GM23248 (cell line): ENCODE measurements at places on chromosomes 5 and 9. TPM values are rescaled to one million over a fixed set of nuclear protein-coding genes. Genes with fewer than 3 reads are reported as not detected.

GRCh38 chr5:133668458-133668857, 56.1 kb upstream of the FSTL4 start:
- H3K4me1 ChIP-seq = 0 out of 2 replicates have a peak, but pooled peaks cover 2% of the 10 kb centered on the region
- no peaks in the 10 kb centered on the region for H3K36me3 ChIP-seq
- no peaks in the 10 kb centered on the region; the same call in 1 of the 2 replicates for H3K27me3 ChIP-seq
- H3K4me3 ChIP-seq = no peak overlapping the region
- DNase-seq = no peak

The IL3 gene
- not detected in 2 replicates for total RNA-seq

GRCh38 chr5:17184588-17184987, 32.8 kb upstream of the BASP1 start:
- H3K4me1 ChIP-seq = peaks cover 69% of the 10 kb centered on the region
- H3K27me3 ChIP-seq = no peaks in the 10 kb centered on the region
- H3K4me3 ChIP-seq = no peak overlapping the region
- H3K27ac ChIP-seq = peak overlapping the region; percentile 93
- peak; percentile 14 for DNase-seq
- no peaks in the 10 kb centered on the region for H3K36me3 ChIP-seq

The RGMB gene
- total RNA-seq = 195 and 201 TPM in 2 replicates

- no peaks in the 10 kb centered on the region for H3K27me3 ChIP-seq
- H3K4me3 ChIP-seq = no peak overlapping the region
- no peaks in the 10 kb centered on the region for H3K36me3 ChIP-seq
- peak; percentile 16 for DNase-seq
- H3K4me1 ChIP-seq = peaks cover 42% of the 10 kb centered on the region
- H3K27ac ChIP-seq = no peak overlapping the region
Measured at GRCh38 chr5:38808666-38809343, 37.0 kb upstream of the OSMR start.

The PPP1R26 gene
- 13.4 and 19.2 TPM in 2 replicates for total RNA-seq

DNA sequence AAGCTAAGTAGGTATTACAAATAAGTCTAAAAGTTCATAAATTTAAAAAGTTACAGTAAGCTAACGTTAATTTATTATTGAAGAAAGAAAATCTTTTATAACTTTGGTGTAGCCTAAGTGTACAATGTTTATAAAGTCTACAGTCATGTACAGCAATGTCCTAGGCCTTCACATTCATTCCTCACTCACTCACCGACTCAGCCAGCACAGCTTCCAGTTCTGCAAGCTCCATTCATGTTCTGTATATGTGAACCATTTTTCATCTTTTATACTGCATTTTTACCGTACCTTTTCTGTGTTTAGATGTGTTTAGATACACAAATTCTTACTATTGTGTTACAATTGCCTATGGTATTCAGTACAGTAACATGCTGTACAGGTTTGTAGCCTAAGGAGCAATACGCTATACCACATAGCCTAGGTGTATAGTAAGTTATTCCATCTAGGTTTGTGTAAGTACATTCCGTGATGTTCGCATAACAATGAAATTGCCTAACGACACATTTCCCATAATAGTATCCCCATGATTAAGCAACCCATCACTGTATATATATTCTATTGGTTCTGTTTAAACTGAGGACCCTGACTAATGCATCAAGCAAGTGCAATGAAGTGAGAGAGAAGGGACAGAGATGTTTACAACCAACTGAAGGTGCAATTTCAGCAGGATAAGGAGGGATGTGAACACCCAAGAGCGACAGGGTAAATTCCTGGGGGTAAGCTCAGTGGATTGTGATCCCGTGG, 88.9 kb upstream of the TRIO start:
- no peaks in the 10 kb centered on the region for H3K27me3 ChIP-seq
- DNase-seq = no peak
- no peak overlapping the region for H3K4me3 ChIP-seq
- peak overlapping the region; percentile 74 for H3K27ac ChIP-seq
- no peaks in the 10 kb centered on the region for H3K36me3 ChIP-seq

DNA sequence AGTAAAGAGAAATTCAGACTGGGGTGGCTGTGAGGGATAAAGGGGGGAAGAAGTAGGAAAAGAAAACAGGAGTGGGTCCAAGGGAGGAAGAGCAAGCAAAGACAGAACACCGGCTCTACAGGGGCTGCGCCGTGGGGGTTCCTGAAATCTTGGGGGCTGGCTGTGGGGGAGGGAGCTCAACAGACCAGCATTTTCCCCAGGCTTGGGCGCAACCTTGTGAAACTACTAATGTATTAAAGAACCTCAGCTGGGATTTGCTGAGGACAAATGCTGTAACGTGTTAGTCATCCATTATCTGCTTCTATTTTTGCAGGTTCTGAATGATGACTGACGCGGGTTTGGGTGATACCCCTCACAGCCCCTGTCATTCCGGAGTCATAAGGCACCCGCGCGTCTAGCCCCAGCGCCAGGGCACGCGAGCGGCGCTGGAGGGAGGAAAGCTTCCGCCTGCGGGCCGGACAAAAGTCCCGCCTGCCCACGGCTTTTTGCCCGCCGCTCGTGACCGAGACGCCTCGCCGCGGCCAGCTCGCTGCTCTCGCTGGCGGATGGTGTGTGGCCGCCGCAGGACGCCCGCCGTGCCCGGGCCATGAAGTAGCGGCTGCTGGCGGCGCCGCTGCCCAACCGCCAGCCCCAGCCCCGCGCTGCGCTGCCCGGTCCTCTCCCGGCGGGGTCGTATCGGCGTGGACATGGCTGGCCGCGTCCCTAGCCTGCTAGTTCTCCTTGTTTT, 110.6 kb downstream of the PAM start:
- peak overlapping the region; percentile 76 for H3K4me3 ChIP-seq
- no peaks in the 10 kb centered on the region for H3K27me3 ChIP-seq
- peak overlapping the region; percentile 99 for H3K27ac ChIP-seq
- peak; percentile 94 for DNase-seq

The IL4 gene
- not detected in 2 replicates for total RNA-seq

DNA sequence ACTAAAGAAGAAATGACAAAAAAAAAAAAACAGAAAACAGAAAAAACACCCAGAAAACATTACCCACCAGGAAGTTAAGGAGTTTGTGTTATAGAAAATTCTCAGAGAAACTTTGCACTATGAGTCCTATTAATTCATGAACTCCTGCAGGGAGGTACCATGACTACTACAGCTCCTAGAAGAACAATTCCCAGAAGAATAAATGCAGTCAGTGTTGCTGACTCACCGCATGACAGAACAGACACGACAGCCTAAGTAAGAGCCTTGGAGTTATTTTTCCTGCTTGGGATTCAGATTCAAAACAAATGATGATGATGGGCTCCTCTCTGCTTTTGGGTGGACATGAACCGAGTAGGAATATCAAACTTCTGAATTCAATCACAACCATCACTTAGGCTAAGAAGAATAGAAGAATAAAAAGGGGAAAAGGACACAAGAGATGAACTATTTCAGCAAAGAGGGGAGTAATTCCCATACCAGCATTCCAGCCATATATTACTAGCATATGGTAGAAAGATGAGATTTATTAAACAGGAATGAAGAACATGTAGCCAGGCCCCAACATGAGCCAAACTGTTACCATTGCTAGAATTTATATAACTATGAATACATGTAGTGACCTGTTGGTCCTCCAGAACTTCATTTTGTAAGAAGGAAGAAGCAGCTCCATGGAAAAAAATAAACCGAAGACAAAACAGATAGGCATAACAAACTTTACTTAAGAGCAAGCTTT, 209.6 kb upstream of the PDE4D start:
- H3K4me1 ChIP-seq = no peaks in the 10 kb centered on the region
- no peaks in the 10 kb centered on the region for H3K36me3 ChIP-seq
- H3K4me3 ChIP-seq = no peak overlapping the region

The LOX gene
- 418 and 440 TPM in 2 replicates for total RNA-seq

DNA sequence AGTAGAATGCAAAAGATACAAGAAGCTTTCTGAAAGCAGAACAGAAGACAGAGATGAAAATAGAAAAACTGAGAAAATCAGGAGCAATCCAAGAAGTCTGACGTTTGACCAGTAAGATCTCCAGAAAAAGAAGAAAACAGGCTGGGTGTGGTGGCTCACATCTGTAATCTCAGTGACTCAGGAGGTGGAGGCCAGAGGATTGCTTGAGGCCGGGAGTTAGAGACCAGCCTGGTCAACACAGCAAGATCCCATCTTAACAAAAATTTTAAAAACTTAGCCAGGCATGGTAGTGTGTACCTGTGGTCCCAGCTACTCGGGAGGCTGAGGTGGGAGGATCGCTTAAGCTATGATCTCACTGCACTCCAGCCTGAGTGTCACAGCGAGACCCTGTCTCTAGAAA, 15.9 kb downstream of the RETREG1 start:
- peaks cover 9% of the 10 kb centered on the region for H3K27me3 ChIP-seq
- H3K27ac ChIP-seq = no peak overlapping the region
- no peaks in the 10 kb centered on the region for H3K36me3 ChIP-seq
- 0 out of 2 replicates have a peak, but pooled peaks cover 5% of the 10 kb centered on the region for H3K4me1 ChIP-seq
- H3K4me3 ChIP-seq = no peak overlapping the region
- DNase-seq = peak; percentile 44

DNA sequence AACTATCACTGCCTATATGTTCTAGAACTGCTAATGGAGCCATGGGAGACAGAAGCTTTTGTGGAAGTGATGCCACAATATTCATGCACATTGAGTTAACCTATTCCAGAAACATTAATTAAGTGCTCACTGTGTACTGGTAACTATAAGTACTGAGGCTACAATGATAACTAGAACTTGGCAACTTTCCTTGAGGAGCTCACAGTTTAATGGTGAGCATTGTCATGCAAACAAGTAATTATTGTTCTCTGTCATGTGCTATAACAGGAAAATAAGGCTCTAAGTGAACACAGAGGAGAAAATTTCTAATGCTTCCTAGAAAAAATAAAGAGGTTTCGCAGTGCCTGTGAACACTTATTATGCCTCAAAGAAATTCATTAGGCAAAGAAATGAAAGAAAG, 142.2 kb downstream of the BAAT start:
- H3K36me3 ChIP-seq = no peaks in the 10 kb centered on the region
- H3K4me1 ChIP-seq = no peaks in the 10 kb centered on the region
- no peak overlapping the region for H3K27ac ChIP-seq
- H3K27me3 ChIP-seq = no peaks in the 10 kb centered on the region
- H3K4me3 ChIP-seq = no peak overlapping the region

DNA sequence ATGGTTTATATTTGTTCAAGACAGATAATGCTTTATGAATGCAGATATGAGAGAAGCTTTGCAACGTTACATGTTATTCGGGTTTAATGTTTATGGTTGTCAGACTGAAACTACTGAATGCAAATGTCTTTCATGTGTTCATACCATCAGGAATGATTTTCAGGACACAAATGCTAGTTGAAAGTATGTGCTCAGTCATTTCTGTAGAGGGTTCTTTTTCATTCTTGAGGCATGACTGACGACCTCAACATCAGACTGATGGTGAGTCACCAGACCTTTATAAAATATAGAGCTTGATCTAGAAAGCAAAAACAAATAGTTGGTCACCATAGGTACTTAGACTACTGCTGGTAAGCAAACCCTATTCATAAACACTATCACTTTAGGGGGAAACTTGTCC, 287.3 kb upstream of the NUDT12 start:
- peak; percentile 25 for DNase-seq
- H3K36me3 ChIP-seq = no peaks in the 10 kb centered on the region

- no peaks in the 10 kb centered on the region for H3K36me3 ChIP-seq
- no peak overlapping the region for H3K4me3 ChIP-seq
- H3K27ac ChIP-seq = no peak overlapping the region
- DNase-seq = no peak
Measured at GRCh38 chr5:16975950-16976624, 40.0 kb upstream of the MYO10 start.

- no peaks in the 10 kb centered on the region for H3K36me3 ChIP-seq
- H3K4me3 ChIP-seq = no peak overlapping the region
- peaks cover 20% of the 10 kb centered on the region; the same call in 1 of the 2 replicates for H3K4me1 ChIP-seq
- peak; percentile 91 for DNase-seq
- no peak overlapping the region for H3K27ac ChIP-seq
Measured at GRCh38 chr5:171757853-171758535, 27.6 kb upstream of the SMIM23 start.

- peaks cover 50% of the 10 kb centered on the region for H3K36me3 ChIP-seq
- H3K27ac ChIP-seq = no peak overlapping the region
- no peaks in the 10 kb centered on the region for H3K27me3 ChIP-seq
- H3K4me1 ChIP-seq = peaks cover 9% of the 10 kb centered on the region
- DNase-seq = no peak
- H3K4me3 ChIP-seq = 0 out of 2 replicates have a peak overlapping the region, but pooled peaks have one; percentile 84
Measured at GRCh38 chr5:150446583-150446982, 3.0 kb downstream of the RPS14 start.

DNA sequence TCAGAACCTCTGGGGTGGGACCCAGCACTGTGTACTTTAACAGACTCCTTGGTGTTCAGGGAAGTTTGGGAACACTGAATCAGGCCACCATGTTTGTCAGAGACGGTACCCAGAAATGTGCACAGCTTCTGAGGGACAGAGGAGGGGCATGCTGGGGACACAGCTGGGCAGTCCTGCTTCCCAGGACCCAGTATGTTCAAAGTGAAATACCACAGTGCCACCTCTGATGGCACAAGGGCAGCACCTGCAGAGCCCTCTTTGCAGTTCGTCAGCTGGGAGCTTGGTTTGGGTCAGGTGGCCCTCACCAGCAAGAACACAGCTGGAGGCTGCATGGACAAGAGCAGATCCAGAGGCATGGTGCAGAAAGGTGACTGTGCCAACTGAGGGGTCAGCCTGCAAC, 51.2 kb downstream of the NDST1 start:
- DNase-seq = peak; percentile 27
- peaks cover 19% of the 10 kb centered on the region for H3K4me1 ChIP-seq
- H3K36me3 ChIP-seq = peaks cover 22% of the 10 kb centered on the region
- H3K27ac ChIP-seq = no peak overlapping the region
- no peak overlapping the region for H3K4me3 ChIP-seq
- H3K27me3 ChIP-seq = no peaks in the 10 kb centered on the region

DNA sequence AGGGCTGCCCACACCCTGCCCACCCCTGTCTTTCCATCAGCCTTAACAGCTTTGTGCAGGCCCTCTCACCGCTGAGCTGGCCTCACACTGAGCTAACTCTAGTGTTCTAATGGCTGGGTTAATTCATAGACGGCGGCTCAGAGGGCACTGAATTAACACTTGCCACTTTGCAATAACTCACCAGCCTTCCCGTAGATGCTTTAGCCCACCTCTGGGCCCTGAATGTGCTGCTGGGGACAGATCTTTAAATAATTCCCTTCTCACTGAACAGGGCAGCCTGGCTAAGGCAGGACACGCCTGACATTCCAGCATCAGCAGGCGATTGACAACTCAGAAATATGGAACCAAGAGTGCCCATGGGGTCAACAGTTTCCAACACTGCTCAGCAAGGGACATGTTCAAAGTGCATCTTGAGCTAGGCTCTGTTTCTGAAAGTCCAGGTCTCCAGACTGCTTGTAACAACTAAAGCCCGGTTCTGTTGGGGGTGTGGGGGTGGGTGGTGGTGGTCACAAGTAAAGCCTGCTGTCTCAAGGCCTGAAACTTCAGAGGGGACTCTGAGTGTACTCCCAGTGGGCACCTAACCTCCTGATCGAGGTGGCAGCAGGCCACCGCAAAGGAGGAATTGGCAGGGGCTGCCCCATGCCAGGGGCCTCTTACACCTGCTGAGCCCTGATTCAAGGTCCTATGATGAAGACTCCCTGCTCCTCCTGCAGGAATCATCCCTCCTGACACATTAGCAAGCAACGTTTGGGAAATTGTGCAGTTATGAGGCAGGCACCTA, 248.3 kb downstream of the FSTL4 start:
- H3K27ac ChIP-seq = no peak overlapping the region
- no peaks in the 10 kb centered on the region for H3K4me1 ChIP-seq
- peaks cover 13% of the 10 kb centered on the region; the same call in 1 of the 2 replicates for H3K27me3 ChIP-seq
- DNase-seq = no peak
